ENCODE measurements at places on chromosomes 1 and 21.

GRCh38 chr21:39001341-39001740, 181.9 kb downstream of the PSMG1 start:
- DNase-seq, result no peak

GRCh38 chr21:38922474-38923235, 116.9 kb downstream of the ETS2 start:
- no peak for DNase-seq

GRCh38 chr1:204445860-204446412, 34.3 kb upstream of the PPP1R15B start:
- DNase-seq, result no peak

GRCh38 chr1:180973369-180973768, 49.3 kb downstream of the STX6 start:
- no peak for DNase-seq

DNA sequence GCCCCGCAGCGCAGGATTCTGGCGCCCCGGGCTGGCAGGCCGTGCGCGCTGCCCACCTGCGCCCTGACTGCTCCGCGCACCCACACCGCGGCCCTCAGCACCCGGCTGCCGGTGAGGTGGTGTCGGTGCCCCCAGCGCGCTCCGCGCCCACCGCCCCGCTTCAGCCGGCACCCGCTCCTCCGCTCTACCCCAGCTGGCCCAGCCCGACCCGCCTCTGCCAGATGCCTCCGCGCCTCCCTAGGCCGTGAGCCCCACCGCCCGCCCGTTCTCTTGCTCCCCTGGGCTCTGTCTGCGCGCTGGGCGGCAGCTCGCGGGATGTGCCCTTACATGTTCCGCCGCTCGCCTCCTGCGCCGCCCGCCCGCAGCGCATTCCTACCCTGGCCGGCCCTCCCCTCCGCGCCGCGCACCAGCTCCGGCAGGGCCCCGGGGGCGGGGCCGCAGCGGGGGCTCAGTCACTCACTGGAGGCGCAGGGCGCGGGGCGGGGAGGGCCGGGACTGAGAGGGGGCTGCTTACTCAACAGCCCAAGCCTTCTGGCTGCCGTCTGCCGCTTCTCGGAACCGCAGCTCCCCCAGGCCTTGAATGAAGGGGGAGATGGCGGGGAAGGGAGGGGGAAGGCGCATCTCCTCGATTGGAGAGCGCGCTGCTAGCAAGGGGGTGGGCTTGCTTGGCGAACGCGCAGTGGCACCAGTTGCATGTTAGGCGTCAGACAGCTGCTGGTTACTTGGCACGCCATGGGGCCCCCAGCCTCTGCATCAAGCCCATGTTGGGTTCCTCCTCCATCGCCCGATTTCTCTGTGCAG, at the start of gene PHLDA3:
Gene PHLDA3, minus strand, starts transcription at position 345 of the 801 bp plus-strand sequence. CDS start 402 bp downstream, outside the sequence.
- DNase-seq, result no peak

- no peak for DNase-seq
Measured at GRCh38 chr1:232413674-232414073, 216.3 kb downstream of the SIPA1L2 start.

DNA sequence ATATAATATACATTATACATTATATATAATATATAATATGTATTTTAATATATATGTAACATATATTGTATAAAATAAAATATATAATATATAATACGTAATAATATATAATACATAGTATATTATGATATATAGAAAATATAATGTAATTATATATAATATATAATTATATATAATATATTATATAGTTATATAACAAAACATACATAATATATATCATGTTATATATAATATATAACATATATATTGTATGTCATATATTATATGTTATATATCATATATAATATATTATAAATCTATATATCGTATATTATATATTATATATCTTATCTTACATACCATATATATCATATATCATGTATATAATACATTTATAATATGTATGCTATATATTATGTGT, 248.2 kb upstream of the TPTE start:
- no peak for DNase-seq

GRCh38 chr1:67804710-67805109, 28.6 kb downstream of the GNG12 start:
- DNase-seq, result no peak

DNA sequence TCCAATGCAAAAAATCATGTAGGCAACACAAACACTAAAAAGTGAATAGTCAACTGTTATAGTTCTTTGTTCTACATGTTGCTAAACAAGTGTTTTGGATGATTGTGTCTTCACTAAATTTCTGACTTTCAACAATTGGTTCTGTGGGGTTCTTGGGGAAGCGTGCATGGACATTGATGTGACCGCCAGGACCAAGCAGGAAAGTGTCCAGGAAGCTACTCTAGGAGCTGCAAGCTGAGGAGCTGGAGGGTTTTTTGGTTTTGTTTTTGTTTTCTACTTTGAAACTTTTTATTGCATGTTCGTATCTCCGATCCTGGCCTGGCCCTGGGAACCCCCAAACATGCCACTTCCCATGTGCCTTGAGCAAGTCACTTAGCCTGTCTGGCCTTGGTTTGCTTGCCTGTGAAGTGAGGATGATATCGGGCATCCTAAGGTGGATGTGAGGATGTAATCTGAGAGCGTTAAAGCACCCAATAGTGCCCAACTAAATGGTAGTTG, 8.0 kb downstream of the TMPRSS3 start:
- DNase-seq, result no peak

DNA sequence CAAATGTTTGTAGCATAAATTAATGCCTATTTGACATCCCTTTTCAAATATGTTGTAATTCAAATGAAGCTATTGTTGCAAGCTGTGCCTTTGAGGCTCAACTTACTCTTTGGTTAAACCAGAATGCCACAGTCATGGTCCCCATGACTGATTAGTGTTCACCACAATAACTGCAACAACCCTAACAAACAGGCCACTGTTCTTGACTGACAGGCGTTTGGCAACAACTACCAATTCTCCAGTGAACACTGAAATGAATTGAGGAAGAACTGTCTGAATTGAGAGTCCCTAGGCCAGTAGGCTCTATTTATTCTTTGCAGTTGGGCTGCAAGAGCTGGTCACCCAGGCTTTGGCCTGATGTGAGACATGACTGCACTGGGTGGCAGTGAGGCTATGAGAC, 6.6 kb upstream of the TMEM167B start:
- no peak for DNase-seq

GRCh38 chr1:167728818-167729410, 7.1 kb downstream of the MPZL1 start:
- DNase-seq, result no peak

- no peak for DNase-seq
Measured at GRCh38 chr21:34965200-34966174, 83.6 kb downstream of the RUNX1 start.

- no peak for DNase-seq
Measured at GRCh38 chr21:41925767-41926116, 28.1 kb downstream of the C2CD2 start.

- no peak for DNase-seq
Measured at GRCh38 chr1:54609301-54609921, 13.9 kb downstream of the FAM151A start.

DNA sequence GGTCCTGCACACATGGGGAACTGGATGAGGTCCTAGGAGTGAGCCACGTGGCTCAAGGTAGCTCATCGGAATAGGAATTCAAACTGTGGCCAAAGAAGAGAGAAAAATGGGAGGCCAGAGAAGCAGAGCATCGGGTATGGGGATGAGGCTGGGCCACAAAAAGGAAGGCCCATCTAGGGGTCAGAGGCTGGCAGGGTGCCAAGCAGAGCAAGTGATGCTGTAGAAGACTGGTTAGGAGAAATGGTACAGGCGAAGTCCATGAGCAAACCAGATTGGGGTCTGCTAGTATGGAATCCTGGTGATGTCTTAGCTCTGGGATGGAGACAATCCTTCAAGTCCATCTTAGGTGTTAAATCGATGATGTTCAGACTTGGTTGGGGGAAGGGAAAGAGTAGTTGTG, 68.0 kb downstream of the TEX35 start:
- no peak for DNase-seq

- DNase-seq, result no peak
Measured at GRCh38 chr1:243254233-243254926, 701 bp downstream of the CEP170 start.

DNA sequence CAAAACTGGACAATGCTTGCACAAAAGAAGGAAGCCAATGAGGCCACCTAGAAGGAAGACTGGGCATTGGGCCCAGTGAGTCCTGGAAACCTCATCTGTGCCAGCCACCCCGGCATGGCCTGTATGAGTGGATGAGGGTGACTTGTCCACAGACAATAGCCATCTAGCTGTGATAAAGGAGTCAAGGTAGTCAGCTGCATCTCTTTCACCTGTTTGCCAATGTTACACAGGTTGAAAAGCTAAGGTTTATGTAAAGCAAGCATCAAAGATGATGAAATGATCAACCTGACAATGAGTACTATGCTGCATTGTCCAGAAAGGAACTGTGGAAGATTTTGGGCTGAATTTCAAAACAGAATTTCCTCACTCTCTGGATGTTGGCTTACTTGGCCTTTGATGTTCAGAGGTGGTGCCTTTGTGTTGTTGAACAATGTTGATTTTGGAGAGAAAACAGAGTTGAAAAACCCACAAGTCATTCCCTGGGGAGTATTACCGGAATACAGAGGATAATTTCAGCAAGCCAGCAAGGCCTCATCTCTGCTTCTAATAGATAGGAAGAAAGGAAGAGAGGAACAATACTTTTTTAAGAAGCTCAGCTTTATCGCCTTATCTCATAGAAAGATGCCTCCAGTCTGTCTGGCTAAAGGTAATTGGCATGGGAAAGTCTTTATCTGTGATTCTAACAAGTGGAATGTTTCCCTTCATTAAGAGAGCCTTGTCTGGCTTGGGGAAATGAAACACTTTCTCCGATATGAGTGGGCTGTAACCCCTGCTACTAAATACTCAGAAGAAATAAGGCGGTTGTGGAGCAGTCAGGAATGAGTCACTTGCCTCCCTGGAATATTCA, 11.4 kb upstream of the SELE start:
- no peak for DNase-seq

DNA sequence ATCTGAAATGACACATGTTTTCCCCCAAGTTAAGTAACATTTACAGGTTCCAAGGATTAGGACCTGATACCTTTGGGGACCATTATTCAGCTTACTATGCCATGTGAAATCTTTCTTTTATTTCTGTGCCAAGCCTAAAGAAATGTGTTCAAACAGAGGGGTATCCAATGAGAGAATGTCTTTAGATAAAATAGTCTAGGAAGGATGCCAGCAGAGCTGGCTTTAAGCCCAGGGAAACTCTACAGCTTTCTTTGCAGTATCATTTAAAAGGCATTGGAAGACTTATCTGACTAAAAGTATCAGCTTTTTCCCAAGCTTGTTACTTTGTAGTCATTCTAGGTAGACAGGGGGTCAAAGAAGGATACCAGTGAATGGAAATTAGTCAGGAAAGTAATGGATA, 860.4 kb downstream of the PLA2G4A start:
- no peak for DNase-seq

- DNase-seq, result no peak
Measured at GRCh38 chr1:155207806-155208540, at the start of gene THBS3. THBS3 (minus strand) TSS chr1:155207897; CDS start chr1:155207876, 21 bp downstream.

- no peak for DNase-seq
Measured at GRCh38 chr1:117447661-117448060, 80.4 kb downstream of the MAN1A2 start.

DNA sequence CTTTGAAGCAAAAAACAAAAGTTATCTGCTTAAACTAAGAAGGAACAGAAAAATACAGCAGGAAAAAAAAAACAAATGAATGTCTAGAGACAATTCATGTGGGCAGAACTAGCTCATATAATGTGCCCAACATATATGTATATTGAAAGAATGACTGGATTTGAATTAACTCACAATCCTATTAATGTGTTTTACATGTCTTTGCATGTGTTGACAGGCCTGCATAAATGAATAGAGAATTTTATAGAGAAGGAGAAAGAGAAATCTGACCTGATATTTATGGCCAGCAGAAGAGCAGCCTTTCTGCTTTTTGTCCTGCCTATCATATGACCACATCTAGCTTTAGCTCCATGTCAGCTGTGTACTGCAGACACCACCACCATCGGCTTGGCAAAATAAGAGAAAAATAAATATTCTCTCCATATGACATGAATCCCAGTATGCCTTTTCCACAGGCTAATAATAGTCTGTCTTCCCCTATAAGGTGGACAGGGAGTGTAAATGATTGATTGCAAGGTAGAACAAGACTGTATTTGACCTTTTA, 171.5 kb upstream of the PALMD start:
- no peak for DNase-seq

DNA sequence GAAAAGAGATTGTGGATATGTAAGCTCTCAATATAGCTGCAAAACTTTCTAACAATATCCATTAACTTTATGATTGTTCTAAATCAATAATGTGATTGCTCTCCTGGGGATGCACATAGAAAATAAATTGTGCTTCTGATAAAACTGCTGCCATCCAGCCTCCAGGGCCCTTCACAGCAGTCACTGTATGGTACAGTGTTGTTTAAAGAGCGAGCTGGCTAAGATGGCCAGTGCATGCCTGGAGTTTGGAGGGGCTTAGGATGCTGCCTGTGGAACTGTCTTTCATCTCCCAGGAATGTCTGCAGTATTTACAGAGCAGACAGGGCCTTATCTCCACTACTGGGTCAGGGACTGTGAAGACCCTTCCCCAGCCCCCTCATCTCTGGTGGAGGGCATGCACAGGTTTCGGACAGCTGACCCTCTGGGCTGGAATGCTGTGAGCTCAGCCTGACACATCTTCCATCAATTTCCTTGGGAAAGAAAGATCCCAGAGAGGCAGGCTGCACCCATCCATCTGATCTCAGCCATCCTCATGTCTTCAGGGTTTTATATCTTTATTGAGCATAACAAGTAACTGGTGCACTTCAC, 137.0 kb downstream of the PLPP3 start:
- DNase-seq, result no peak

GRCh38 chr1:160836981-160837557, 25.6 kb downstream of the CD244 start:
- no peak for DNase-seq

DNA sequence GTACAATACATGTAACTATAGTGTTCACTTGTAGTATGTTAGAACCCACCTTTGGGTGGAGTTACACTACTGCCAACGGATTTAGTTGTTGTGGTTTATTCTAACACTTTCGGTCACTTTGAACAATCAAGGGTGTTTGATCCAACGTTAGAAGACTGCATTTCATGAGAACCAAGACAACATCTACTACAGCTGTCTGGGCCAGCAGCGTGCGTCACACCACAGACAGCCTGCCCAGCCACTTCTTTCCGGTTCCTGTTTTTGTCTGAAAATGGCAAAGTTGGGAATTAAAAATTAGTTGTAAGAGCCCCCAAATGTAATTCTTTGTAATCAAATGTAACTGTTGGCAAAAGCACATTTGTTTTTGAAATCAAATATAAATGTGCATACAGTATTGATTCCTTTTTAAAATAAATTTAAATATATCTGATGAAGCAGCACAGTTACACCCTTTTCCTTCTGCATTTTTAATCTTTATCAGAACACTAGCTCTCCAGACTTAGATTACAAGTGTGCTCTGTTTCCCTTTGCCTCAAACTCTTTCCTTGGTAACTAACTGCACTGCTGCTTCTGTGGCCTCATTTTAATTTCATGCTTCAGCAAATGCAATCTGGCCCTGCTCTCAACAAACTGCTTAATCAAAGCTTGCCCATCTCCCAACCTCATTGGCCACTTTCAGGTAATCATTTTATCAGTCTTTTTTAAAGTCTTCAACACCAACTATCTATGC, 86.6 kb upstream of the DPH5 start:
- DNase-seq, result no peak

DNA sequence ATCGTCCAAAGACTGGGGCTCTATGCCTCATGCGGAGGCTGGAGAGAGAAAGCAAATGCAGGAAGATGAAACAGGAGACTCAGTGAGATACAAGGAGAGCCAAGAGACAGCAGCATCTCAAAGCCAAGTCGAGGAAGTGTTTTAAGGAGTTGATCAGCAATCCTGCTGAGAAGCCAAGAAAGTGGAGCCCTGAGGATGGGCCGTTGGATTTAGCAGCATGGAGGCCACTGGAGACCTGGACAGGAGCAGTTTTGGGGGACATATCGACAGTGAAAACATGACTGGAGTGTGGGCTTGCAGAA, 107.4 kb upstream of the ZBTB40 start:
- DNase-seq, result no peak

All from cortex of kidney (tissue), 1 donor.